ENCODE measurements at places on chromosomes 7 and 10.

DNA sequence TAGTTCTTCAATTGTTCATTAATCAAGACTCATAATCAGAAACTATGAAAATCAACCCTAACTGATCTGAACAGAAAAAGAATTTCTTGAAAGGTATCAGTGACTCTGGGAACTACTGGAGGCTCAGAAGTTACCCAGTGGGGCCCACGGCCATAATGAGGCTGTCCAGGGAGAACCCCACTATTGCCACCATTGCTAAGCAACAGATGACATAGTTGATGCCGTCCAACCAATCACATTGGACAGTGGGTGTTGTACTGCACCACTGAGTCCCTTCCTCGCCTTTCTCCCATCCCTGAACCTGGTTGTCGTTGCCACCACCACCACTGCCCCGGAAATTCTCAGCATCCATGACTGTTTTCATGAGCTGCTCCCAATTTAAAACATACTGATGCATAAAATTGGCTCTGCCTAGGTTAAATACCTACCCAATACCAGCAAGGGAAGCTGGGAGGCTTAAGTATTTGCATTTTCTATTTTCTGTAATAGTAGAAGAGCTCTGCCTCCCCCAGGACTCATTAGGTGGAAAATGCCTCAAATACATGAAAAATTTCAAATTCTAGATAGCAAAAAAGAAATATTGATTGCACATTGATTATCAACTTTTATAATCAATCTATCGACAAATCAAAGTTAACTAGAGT is 26.7 kb upstream of the USP6NL start:
- DNase-seq, result no peak

DNA sequence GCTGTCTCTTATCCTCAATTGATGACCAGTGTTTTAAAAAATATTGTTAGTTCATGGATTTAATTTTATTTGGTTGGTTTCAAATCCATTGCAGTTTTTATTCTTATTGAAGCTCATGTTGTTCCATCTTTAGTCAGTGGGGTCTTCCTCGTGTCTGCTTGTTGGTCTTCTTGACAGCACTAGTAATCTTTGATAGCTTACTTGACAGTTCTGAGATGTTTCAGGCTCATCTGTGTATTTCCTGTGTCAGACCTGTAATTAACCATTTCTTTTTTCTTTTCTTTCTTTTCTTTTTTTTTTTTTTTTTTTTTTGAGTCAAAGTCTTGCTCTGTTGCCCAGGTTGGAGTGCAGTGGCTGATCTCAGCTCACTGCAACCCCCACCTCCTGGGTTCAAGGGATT is 28.2 kb downstream of the SLK start:
- DNase-seq, result no peak

DNA sequence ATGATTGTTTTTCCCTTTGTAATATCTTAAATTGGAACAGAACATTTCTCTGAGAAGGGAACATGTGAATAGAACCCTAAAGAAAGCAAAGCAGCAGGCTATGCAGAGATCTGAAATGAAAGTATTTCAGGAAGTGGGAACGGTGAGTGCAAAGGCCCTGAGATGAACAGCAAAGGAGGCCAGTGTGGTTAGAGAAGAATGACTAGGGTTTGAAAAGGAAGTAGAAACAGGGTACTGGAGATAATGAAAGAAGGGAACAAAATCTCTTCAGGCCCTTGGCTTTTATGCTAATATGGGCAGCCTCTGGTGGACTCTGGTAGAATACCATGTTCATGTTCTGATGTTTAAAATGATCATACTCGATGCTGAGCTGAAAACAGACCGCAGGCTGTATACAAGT is 22.2 kb downstream of the ARHGAP21 start:
- DNase-seq, result no peak

- DNase-seq, result no peak
Observed at GRCh38 chr7:7256731-7257274, 74.5 kb downstream of the C1GALT1 start.

DNA sequence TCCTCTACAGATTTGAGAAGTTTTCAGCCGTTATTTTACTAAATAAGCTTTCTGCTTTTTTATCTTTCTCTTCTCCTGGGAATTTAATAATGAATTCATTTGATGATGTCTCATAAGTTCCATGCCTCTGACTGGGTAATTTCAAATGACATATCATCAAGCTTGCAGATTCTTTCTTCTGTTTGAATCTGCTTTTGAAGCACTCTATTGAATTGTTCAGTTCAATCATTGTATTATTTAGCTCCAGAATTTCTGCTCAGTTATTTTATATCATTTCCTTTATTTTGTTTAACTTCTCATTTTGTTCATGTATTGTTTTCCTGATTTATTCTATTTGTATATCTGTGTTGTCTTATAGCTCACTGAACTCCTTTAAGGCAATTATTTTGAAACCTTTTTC is 196.9 kb upstream of the CNTNAP2 start:
- no peak for DNase-seq

DNA sequence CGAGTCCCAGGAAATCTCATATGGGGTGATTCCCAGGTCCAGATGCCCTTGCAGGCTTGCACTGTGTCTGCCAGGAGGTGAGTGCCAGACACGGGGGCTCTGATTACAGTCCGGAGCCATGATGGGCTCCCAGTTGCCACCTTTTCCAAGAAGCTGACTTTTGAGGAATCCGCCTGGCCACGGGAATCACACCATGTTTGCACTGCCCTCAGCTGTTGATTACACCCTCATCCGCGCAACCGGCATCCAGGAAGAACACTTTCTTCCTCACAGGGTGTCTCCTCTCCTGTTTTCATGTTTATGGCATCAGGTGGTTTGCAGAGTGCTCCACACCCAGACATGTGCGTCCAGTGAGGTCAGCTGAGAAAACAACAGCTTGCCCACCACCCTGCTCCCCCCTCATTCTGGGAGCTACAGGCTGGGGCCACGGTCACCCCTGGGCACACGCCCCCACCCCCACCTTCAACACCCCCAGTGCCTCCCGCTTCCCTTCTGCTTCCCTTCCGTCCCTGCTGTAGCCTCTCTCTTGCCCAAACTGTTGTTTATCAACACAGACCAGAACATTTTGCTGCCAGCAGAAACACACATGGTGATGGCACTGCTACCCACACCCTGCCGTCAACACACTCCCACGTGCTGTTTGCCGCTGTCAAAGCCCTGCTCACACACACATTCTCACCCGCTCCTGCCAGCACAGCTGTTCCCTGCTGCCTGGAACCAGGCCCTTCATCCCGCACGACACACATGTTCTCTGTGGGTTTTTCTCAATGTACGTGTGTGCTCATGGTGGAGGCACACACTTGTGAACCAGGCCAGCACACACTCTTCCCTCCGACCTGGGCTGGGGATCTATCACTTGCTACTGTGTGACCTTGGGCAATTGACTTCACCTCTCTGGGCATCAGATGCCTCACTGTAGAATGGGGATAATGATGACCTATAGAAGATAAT is 35.8 kb downstream of the DDIT4 start:
- no peak for DNase-seq

DNA sequence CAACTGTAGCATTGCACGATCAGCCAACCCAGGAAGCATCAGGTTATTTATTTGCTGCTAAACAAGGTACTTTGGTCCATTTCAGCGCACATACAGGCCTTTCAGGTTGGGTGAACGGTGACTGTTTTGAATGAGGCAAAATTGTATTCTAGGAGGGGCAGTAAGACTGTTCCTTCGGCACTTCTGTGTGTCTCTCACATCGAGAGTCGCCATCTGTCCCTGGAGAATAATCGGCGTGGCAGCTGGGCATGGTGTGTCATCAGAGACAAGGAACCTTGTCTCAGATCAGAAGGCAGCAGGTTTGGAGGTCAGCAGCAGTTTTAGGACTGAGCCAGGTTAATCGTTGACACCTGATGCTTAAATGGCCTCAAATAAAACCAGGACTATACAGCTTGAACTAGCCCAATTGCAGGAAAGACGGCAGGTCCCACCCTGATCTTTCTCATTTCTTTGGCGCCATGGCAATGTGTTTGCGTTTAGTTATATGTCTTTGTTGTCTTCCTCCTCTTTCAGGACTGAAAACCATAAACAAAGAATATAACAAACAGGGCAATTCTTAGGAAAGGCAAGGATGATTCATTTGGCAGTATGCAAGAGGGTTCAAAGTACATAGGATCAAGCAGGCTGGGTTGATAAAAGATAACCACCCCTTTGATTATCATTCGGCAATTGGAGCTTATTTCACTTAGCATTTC is 92.0 kb upstream of the PRR15 start:
- no peak for DNase-seq

DNA sequence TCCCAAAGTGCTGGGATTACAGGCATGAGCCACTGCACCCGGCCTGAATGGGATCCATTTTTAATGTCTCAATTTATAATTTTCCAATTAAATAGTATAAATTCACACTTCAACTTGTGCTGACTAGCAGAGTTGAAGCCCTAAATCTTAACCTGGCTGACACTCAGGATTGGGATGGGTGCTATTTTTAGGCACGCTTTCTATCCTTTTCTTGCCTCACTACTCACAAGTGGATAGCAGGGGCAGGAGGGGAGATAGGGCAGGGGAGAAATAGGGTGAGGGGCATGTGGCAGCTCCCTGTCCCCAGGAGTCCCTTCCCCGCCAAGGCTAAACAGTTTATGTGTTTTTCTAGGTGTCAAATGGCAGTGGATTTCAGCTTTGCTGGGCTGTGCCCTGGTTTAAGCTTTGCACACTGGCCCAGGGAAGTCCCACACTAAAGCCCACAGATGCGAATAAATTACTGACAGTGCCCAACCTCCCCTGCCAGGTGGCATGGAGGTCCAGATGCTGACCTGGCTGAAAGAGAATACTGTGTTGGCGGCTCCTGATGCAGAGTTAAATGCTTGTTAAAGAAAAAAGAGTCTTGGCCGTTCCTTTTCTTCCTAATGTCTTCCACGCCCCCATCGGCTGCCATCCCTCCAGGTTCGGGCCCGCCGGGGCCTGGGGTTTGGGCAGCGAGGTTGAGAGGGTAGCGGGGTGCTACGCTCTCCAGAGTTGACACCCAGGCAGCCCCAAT is 36.2 kb upstream of the EFCAB10 start:
- DNase-seq, result no peak

DNA sequence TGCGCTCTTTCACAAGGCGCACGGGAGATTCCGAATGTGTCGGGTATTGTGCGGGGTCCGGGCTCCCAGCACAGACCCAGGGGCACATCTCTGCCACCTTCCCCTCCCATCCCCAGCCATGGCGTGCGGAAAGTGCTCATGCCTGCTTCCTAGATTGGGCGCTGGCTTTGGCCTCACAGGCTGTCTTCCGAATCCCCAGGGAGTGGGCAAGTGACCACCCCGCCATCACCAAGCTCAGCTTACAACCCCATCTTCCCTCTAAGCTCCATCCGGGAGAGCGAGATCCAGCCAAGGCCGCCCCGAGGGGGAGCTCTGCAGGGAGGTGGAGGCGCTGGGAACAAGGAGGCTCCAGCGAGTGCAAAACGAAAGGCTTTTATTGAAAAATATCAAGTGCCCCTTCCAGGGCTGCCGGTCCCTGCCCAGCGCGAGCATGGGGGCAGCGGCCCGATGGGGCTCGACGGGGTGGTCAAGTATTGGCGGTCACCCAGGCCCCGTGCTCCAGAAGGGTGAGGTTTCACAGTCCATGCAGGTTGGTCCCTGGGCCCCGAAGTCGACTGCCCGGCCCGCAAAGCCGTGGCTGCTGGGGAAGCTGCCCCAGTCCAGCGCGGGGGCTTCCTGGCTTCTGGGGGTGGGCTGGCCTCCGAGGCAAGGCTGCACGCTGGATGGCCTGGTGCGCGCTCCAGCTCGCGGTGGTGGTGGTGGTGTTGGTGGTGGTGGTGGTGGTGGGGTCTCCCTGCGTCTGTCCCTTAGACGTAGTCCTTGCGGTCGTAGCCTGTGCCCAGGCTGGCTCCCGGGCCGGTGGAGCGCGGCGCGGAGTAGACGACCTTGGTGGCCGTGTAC is 1.2 kb downstream of the CLDN3 start:
- no peak for DNase-seq

GRCh38 chr7:121510858-121511482 is 114.9 kb upstream of the FAM3C start:
- no peak for DNase-seq

DNA sequence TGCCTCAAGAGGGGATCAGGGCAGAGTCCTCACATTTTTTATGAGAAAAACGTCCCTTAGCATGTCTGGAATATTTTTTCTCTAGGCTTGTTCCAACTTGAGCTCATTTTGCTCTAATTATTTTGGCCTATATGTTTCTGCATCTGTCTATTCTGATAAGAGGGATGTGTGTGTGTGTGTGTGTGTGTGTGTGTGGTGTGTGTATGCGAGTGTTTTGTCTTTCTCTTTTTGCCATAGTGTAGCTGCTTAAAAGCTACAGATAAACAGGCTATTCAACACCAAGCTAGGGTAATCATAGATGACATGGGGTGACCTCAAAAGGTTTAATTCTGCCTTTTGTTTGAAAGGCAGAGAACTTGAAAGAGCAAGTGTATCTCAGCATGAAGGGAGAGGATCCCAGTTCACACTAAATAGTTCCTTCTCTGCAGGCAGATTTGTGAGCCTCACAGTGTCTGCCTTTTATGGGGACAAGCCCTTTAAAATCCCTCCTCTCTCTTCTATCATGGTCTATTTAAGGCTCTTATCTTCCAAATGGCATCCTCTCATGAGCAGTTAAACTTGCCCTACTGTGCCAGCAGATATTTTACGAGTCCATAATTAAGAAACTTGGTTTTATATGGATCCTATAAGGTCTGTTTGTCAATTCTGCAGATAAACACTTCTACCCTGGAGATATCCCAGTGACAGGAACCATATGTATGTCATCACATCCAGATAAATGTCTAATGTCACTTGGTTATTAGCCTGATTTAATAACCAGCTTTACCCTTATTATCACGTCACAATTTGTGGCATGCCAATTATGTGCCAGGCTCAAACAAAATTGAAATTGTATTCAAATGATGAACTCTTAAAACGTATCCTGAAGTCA is 202.9 kb upstream of the MTPN start:
- DNase-seq, result no peak

DNA sequence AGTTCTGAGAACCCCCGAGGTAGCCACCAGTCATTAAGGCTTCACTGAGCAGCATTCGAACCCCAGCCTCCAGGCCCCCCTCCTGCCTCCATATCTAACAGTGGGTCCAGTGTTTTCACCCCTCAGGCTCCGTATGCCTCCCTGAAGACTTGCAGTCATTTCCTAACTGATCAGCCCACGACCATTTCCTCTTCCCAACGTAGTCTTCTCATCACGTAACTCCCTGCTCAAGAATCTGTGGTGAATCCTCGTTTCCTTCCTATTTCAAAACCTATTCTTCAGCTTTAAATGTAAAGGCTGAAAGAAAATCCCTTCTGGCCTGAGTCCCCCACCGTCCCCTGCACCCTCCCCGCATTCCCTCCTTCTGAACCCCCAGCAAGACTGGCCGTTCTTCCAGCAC is 21.1 kb downstream of the FRMD4A start:
- no peak for DNase-seq

DNA sequence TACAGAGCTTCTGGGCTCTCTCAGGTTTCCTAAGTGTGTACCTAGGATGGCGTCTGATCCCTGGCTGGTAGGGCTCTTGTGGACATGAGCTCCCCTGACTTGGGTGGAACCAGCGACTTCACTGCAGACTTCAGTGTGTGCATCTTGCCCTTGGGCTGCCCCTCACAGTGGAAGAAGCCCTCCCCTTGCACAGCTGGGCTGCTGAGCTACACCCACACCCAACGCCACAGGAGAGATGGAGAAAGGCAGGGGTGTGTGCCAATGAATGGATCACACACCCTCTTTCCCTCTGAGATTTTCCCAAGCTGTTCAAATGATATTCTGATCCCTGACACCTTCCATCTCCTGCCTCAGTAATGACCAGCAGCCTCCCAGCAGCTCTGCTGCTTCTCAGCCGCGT is 296.7 kb downstream of the GFRA1 start:
- DNase-seq, result no peak
